ENCODE measurements at places on chromosomes 3 and 15.
A peak's percentile ranks its signal among the peaks of the same experiment; 100 is the strongest.

GRCh38 chr15:90099868-90100831 is 2.1 kb downstream of the IDH2 start:
- DNase-seq: peak; percentile 87

DNA sequence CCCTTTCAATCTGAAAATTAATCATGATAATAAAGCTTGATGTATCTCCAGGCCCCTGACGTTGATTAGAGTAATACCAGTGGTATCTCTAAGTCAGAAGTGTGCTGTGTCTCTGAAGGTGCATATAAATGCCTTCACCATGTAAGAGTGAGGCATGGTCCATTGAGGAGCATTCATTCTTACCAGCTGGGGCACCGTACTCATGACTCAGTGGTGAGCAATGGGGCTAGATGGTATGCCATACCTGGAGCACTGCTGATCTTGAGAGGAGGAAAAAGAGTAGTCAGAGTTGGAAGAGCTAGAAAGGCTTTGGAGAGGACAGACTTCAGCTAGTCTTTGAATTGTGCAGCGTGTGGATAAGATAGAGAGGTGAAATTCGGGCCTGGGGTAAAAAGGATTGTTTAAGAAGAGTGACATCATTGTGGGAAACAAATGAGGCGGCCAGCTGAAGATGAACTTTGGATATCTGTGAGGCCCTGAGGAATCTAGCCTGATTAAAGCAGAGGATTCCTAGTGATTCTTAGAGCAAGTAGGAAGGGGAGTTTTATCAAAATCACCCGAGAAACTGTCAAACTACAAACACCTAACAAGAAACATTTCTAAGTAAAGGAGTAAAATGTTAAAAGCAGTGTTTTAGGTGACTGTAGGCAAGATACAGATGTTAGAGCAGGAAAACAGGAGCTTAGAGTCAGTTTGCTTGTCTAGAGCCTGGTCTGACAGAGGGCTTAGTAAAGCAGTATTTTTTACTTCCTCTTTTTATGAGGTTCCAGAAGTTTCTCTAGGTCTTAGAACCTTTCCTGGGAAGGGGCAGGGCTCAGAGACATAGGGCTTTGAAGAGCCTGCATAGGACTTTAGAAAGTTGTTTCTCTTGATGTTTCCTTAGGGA is 13.6 kb downstream of the TMOD3 start:
- peak; percentile 56 for DNase-seq

- DNase-seq: no peak
These were observed 182.8 kb downstream of the ROBO2 start for GRCh38 chr3:77222701-77223100.

DNA sequence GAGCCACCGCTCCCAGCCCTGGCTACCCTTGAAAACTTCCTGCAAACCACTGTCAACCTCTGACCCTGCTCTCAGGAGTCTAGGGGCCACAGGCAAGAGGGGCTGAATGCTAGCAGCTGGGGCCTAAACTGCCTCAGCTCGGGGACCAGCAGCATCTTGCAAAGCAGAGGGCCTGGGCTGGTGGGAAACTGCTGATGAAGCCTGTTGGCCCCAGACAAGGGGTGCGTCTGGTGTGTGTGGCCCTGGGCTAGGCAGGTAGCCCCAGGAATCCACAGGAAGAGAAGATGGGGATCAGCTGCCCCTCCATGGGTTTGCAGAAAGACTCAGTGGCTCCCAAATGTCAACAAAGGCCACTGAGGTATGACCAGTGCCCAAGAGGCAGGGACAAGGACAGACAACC is 8.2 kb upstream of the POLG start:
- DNase-seq: no peak

GRCh38 chr15:32651229-32651837 is 9.8 kb downstream of the SCG5 start:
- DNase-seq: peak; percentile 84

- DNase-seq: no peak
These were observed 46.8 kb downstream of the ST6GAL1 start for GRCh38 chr3:186976837-186977750.

DNA sequence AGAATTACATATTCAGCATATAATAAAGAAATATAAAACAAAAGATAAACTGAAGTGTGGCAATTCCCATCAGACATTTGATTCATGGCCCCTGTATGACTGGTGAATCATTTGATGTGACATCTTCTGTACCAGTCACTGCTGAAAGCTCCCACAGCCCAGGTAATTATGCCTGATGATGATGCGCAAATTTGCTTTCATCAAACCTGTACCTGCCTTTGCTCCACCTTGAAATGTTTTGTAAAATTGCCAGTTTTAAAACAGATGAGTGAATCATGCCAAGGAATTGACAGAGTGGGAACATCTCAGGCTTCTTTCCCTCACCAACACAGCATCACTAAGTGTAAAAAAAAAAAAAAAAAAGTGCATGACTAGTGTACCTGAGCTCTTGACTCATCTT is 66.5 kb upstream of the EIF1B start:
- DNase-seq: no peak

- DNase-seq: peak; percentile 74
These were observed 844.5 kb downstream of the TBL1XR1 start for GRCh38 chr3:176352716-176353334.

DNA sequence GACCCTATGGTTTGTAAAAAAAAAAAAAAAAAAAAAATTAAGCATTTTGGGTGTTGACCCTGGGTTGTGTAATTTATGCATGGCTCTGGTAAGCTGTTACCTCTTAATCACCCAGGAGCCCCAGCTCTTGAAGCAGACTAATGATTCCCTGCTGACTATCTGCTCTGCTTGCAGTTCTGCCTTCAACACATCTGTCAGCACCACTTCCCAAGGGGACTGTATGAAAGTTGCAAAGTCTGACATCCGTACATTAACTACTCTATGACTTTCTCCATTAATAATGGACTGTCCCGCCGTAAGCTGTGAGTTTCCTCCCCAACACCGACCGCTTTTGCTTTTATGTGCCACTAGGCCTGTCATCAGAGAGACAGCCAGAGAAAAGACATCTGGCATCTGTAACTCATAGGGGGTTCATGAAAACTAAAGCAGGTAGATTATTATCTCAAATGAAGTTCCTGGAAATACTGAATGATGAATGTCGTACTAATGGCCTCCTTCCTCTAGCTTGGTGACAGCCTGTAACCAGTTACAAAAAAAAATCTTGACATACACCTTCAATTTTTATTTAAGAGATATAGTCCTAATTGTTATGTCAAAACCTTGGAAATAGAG is 271.5 kb downstream of the IL5RA start:
- DNase-seq: no peak

DNA sequence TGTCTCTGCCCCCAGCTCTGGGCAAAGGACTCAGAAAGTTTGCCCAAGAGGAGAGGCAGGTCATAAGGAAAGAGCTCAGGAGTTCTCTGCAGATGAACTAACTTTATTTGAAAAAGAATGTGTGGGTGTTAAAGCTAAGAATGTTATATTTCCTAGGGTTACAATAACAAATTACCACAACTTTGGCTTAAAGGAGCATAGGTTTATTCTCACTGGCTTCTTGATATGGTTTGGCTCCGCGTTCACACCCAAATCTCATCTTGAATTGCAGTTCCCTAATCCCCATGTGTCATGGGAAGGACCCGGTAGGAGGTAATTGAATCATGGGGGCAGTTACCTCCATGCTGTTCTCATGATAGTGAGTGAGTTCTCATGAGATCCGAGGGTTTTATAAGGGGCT is 383.7 kb upstream of the CFAP20DC start:
- DNase-seq: no peak

- DNase-seq: peak; percentile 39
These were observed 88.2 kb downstream of the FAIM start for GRCh38 chr3:138696666-138697370.

- no peak for DNase-seq
These were observed 2.0 kb upstream of the PDE8A start for GRCh38 chr15:84979651-84980050.

DNA sequence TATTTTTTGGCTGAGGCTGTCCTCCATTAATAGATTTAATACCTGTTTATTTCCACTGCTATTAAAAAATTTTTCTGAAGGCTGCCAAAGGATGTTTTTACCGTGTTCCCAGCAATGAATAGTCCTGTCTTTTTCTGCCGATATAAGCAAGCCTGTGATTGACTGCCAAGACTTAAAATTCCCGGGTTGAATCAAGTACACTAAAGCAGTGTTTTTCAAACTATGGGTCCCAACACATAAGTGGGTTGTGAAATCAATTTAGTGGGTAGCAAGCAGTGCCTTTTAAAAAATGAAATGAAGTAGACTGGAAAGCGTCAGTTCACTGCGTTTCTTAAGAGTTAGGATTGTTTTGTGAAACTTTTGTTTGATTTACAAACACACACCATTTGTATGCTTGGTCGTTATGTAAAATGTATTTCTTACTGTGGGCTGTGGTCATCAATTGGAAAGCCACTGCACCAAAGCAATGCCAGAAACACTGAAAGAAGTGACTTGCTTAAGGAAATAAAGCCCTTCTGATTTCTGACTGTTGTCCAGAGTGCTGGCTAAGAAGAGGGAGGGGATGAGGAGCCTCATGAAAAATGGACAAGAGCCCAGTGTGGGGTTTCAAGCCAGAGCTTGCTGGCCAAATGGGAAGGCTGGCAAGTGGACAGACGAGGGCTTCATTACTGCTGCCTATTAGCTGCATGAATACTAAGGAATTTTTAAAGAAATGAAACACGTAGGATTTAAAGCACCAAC is 206.0 kb downstream of the THRB start:
- DNase-seq: no peak

DNA sequence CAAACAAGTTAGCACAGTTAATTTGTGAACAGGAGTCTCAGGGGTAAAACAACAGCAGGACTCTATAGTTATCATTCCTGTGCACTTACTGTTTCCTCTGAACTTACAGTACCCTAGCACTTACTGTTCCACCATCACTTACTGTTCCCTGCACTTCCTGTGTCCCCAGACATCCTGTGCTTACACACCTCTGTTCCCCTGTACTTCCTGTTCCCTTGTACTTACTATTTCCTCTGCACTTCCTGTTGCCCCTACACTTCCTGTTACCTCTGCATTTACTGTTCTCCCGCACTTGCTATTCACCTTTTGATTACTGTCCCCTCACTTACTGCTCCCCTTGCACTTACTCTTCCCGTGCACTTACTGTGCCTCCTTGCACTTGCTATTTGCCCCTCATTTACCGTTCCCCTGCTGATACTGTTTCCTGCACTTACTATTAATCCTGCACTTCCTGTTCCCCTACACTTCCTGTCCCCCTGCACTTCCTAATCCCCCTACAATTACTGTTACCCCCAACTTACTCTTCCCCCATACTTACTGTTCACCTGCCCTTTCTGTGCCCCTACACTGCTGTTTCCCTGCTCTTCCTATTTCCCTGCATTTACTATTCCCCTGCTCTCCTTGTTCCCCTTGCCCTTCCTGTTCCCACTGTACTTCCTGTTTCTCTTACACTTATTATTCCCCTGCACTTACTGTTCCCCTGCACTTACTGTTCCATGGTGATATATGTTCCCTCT is 30.3 kb downstream of the TPRA1 start:
- DNase-seq: no peak

DNA sequence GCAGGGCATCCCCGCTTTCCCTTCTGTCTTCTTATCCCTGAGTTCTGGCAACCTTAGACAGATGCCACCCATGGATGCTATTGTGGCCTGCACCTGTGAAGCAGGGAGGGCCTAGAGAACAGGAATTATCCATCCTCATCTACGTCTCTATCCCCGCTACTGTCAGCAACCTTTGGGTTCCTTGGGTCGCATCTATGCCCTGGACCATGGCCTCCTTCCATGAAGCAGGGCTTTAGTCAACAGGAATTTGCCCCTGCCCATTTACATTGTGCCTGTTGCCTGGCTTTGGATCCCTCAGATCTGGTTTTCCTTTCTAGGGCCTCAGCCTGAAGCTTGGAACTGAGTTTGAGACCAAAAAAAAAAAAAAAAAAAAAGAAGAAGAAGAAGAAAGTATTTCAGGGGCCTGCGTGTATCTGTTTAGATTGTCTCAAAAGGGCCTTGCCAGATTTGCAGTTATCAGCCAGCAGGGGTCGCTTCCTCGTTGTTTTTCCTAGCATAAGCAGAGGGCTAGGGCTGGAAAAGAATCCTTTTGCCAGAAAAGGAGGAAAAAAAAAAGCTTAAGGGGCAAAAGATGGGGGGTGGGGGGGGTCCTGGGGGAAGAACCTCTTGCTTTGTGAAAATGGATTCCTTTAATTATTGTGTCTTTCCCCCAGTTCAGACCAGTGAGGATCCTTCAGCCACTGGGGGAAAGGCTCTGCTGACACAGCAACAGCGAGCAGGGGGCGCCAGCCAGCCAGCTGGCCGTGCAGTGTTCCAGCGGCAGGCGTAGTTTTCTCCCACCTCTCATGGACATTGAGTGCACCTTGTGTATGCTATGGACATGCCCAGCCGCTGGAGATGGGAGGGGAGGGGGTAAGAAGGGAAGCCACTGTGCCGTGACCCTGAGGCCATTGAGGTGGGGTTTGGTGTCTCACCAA is 65.7 kb upstream of the ALDH1L1 start:
- peak; percentile 71 for DNase-seq

DNA sequence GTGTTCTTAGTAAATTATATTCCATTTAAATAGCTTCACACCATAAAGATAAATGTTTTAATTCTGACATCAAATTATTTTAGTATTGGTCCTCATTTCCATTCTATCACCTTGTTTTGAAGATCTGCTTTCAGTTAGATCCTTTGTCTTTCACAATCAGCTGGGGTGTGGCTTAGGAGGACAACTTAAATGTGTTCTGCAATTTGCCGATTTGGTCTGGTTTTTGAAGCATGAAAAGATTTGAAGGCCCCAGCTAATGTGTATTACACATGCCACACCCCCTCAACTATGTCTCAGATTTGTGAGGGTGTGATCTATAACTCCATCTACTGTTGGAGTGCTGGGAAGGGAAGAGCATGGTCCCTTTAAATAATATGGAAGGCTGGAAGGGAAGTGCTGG is 516.1 kb upstream of the GOLIM4 start:
- no peak for DNase-seq

DNA sequence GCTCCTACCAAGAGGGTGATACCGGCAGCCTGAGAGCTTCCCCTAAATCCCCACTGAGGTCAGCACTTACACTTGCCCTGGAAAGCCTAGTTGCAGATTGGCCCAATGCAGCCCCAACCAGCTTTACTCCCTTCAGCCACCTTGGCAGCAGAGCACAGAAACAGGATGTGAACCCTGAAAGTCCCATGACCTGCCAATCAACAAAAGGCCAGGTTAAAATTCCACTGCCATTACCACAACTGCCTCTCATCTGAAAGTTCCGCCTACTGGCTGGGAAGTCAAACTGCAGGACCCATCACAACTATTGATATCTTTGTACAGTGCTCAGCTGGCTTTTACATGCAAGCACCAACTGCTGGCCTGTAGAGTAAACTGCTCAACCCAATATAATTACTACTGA is 156.2 kb downstream of the ZMAT3 start:
- no peak for DNase-seq

GRCh38 chr15:22827125-22827524 is 11.3 kb upstream of the NIPA2 start:
- DNase-seq: no peak
